ENCODE measurements at places on chromosomes 6 and 20. TPM values are rescaled to one million over a fixed set of nuclear protein-coding genes. Genes with fewer than 3 reads are reported as not detected.

Gene THEMIS
- 0.22 TPM for total RNA-seq

Gene COL9A1
- total RNA-seq: 74.7 TPM

Gene CFAP61
- total RNA-seq: 2.1 TPM

Gene NFS1
- 38.4 TPM for total RNA-seq

Gene PAX1
- total RNA-seq: 0.33 TPM

Gene TXLNB
- total RNA-seq: 13.7 TPM

Gene F13A1
- 45.1 TPM for total RNA-seq

Gene ADGRF5
- total RNA-seq: 28.0 TPM

Gene COL21A1
- 44.6 TPM for total RNA-seq

Gene ZNF391
- total RNA-seq: 4.6 TPM

Gene MATN4
- 11.4 TPM for total RNA-seq

Gene XKR7
- 8.2 TPM for total RNA-seq

Gene NINL
- 44.2 TPM for total RNA-seq

Gene SAMD5
- total RNA-seq: 23.1 TPM

Gene TJAP1
- 24.7 TPM for total RNA-seq

Gene C6orf132
- total RNA-seq: 4.4 TPM

Gene CSTF1
- 41.1 TPM for total RNA-seq

Gene ID4
- 56.0 TPM for total RNA-seq

Gene NHLRC1
- 2.8 TPM for total RNA-seq

Gene HLA-DQA2
- not detected for total RNA-seq

Gene KCNK16
- not detected for total RNA-seq
